Activated effector memory CD4-positive, alpha-beta T cell treated with Interleukin-2 at 50 U/mL for 16 hours (primary cell): ENCODE measurements at places on chromosomes 16 and 17.

GRCh38 chr16:57663917-57664661 lies 4.0 kb upstream of the ADGRG3 start:
- DNase-seq: no peak

- no peak for DNase-seq
These were observed 1.2 kb upstream of the ZFPM1 start for GRCh38 chr16:88451586-88452481.

DNA sequence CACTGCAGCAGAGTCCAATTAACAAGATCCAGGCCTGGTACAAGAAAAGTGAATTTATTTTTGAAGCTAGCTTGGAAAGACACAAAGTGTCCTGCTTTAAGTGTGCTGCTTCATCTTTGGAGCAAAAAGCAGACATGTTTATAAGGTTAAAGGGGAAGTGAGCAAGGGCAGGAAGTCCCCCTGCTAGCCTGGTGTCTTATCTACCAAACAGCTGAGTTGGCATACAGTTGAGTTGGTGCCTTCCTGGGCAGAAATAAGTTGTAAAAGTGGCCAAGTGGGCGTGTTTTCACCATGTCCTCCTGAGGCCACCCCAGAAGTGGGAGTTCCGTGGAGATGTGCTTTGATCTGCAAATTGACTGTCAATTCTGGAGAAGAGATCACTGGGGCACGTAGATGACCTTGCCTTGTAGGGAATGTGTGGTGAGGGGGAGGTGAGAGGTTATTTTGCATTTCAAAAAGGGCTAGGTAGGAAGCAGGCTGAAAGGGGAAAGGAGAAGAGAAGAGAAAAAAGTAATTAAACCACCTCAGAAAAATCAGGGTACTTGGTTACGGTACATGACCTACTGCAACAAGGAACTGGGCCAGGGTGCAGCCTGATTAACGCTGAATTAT lies 38.3 kb upstream of the HSBP1 start:
- no peak for DNase-seq

GRCh38 chr17:39915559-39915958 lies 2.9 kb downstream of the GSDMB start:
- DNase-seq: no peak

GRCh38 chr17:57603978-57604377 lies 141.1 kb downstream of the CCDC182 start:
- peak; percentile 68 for DNase-seq

- DNase-seq: no peak
These were observed 39.0 kb downstream of the CYB5D2 start for GRCh38 chr17:4182043-4182442.

DNA sequence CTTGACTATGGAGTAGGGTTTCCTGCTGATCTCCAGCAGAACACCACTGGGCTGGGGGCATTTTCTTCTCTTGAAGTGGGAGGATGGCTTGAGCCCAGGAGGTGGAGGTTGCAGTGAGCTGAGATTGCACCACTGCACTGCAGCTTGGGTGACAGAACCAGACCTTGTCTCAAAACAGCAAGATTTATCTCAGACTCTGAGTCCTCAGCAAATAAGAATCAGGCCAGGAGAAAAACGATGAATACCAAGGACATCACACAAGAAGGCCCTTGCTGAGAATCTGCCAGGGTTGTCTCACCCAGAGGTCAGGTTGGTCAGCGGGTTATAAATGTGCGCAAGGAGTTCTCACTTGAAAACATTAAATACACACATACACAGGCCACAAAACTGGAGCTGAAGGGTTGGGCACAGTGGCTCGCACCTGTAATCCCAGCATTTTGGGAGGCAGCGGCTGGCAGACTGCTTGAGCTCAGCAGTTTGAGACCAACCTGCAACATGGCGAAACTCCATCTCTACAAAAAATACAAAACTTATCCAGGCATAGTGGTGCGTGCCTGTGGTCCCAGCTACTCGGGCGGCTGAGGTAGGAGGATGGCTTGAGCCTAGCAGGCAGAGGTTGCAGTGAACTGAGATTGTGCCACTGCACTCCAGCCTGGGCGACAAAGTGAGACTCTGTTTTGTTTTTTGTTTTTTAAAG lies 7.7 kb downstream of the MXRA7 start:
- DNase-seq: no peak

- DNase-seq: no peak
These were observed 26.6 kb downstream of the JPH3 start for GRCh38 chr16:87628940-87629339.

DNA sequence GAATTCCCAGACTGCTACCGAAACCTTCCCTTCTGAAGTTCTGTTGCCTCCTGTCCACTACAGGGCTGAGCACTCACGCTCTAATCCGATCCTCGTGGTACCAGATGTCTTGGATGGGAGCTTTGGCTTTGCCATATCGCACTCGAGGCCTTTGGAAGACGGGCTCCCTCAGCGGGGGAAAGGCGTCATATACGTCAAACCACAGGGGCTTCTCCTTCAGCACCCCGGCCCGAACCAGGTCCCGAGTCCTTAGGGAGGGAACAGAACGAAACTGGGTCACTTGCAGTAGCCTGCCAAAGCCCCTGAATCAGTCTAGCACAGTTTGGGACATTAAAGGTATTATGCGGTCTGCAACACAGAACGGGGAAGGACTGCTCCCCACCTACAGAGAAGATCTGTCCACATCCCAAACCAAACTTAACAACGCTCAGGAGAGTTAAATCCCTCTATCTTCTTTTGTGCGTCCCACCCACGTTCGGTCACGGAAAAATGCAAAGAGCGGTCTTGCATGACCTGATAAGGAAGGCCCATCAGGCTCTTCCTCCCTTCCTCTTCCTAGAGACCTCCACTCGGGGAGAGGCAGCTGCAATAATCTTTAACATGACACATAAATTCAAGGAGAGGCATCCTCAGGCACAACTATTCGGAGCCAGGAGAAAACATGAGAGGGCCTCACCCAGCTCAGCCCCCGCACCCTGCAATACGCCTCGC lies 526 bp downstream of the MRPS23 start:
- DNase-seq: no peak

DNA sequence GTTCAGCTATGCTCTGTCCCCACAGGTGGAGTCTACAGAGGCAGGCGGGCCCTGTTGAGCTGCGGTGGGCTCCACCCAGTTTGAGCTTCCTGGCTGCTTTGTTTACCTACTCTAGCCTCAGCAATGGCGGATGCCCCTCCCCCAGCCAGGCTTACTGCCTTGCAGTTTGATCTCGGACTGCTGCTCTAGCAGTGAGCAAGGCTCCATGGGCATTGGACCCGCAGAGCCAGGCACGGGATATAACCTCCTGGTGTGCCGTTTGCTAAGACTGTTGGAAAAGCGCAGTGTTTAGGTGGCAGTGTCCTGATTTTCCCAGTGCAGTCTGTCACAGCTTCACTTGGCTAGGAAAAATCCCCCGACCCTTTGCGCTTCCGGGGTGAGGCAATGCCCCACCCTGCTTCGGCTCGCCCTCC lies 89.1 kb downstream of the BCAS3 start:
- peak; percentile 31 for DNase-seq

GRCh38 chr17:33401249-33401648 lies 108.2 kb upstream of the ASIC2 start:
- no peak for DNase-seq

DNA sequence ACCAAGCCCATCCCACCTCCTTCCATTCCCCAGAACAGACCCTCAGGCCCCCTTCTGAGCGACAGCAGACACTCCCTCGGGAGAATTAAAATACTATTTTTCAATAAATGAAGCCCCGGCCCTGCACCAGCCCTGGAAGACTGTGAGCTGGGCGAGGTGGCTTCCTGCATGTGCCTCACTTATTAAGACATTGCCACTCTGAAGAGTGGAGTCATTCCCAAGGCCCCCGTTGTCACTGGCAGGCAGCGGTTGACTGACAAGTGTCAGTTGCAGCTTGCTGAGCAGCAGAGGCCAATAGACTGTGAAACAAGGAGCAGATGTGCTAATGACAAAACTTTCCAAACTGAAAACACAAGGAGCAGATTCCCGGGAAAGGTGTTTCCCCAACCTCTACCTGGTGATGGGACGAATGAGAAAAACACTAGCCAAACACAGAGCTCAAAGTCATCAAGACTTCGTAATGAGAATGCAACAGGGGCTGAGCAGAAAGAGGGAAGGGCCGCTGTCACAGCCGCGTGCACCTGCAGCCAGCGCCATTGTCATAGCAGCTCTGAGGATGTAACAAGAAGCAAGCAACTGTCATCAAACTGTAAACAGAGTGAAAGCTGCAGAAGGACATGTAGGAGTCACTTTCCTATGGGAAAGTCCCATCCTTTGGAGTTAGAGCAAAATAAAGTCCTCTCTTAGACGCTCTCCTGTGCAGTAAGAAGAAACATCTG lies 232.1 kb downstream of the C16orf78 start:
- no peak for DNase-seq

DNA sequence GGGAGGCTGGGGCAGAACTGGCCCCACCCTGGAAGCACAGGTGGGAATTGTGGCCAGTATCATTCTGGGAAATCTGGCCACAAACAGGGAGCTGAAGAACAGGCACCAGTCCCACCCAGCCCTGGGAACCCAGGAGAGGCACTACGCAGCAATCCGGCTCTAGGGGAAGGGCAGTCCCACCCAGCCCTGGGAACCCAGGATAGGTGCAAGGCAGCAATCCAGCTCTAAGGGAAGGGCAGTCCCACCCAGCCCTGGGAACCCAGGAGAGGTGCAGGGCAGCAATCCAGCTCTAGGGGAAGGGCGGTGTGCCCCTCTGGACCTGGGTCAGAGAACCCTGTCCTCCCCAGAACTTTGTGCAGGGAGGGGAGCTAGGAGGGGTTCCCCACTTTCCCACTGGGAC lies 7.1 kb downstream of the DRC3 start:
- no peak for DNase-seq

- DNase-seq: no peak
These were observed 3.9 kb upstream of the KRTAP4-3 start for GRCh38 chr17:41171886-41172285.

GRCh38 chr17:49986396-49987289 lies 8.4 kb downstream of the DLX3 start:
- DNase-seq: no peak

- DNase-seq: no peak
These were observed 20.4 kb upstream of the PHB1 start for GRCh38 chr17:49434821-49435670.

GRCh38 chr16:27253526-27253930 lies 15.0 kb downstream of the NSMCE1 start:
- no peak for DNase-seq

DNA sequence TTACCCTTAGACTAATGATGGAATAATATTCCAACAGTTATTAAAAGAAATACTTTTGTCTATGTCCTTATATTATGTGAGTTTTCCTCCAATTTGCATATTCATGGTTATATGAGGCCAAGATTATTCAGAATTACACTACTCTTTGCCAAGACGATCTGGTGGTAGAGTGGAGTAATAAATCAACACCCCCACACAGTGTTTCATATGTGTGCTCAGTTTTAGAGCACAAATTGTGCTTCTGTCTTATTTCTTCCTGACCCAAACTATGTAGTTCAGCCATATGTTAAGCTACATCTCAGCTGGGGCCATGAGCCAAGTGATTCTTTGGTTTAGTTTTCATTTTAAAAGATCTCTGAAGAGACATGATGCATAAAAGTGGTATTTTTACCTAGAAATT lies 26.9 kb upstream of the PPM1E start:
- no peak for DNase-seq

GRCh38 chr17:45261577-45262515 lies at the start of gene SPATA32:
TSS of gene SPATA32 (minus strand) at chr17:45262094. CDS start at chr17:45262016, 78 bp downstream.
- DNase-seq: peak; percentile 62

DNA sequence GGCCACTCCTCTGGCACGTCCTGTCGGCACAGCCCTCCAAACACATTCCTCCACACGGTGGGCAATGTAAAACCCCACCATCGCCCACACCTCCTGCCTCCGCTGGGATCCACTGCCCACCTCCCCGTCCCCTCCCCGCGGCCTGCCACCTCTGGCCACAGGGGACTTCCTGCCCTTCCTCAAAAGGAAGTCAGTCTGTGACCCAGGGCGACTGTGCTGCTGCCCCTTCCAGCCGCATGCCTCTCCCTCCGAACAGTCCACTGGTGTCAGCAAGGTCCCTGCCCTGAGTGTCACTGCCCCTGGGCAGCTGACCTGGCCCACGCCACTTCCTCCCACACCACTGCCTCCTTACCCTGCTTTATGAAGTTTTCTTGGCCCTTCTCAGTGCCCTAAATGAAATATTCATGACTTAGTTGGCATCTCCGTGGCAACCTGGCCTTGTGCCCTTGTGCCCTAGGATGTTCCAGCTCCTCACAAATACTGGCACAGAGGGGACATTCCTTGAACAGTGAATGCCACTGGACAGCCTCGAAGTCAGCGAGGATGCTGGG lies 2.0 kb downstream of the PLD6 start:
- no peak for DNase-seq

- DNase-seq: no peak
These were observed 57.4 kb downstream of the SLC47A1 start for GRCh38 chr17:19590912-19591551.

- DNase-seq: no peak
These were observed 79.7 kb upstream of the NOL11 start for GRCh38 chr17:67637901-67638641.

DNA sequence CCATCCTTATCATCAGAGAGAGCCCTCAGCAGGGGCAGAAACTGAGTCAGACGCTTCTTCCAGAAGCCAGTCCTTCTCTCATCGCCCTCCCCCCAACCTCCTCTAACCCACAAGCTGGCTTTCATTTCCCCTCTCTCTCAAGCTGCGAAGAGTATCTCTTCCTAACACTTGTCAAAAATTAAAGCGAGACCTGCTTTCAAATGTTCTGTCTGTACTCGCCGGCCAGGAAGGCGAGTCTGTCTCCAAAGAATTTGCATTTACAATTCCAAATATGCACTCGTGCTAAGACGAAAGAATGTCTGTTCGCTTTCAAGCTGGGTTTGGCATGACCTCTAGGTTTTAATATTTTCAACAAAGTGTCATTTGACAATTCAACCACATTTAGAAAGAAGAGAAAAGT lies 140.4 kb downstream of the RGS9 start:
- DNase-seq: no peak
